ENCODE measurements at places on chromosomes 7 and 10.

GRCh38 chr10:28242555-28243204 lies 60.2 kb downstream of the MPP7 start:
- no peak for DNase-seq

DNA sequence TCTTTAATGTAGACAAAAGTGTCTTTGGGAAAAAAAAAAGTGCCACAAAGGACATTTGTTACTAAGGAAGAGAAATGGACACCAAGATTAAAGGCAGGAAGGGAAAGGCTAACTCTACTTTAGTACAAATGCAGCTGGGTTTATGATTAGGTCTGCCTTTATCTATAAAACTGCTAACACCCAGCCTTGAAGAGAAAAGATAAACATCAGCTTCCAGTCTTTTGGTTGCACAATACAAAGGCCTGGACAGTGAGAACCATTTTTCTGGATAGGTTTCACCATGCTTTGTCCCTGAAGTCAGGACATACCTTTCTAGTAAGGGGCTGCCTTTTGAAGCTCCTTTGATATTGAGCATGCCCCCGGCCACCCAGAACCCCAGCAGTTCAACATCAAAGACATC lies 45.1 kb downstream of the ZNF248 start:
- DNase-seq: no peak

DNA sequence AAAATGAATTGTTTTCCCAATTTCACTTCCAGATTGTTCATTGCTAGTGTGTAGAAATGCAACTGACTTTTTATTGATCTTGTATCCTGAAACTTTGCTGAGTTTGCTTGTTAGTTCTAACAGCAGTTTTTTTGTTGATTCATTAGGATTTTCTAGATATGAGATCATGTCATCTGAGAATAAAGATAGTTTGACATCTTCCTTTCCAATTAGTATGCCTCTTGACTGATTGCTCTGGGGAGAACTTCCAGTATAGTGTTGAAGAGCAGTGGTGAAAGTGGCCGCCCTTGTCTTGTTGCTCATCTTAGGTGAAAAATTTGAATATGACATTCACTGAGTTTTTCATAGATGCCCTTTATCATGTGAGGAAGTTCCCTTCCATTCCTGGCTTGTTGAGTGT lies 11.9 kb upstream of the SUN1 start:
- no peak for DNase-seq

DNA sequence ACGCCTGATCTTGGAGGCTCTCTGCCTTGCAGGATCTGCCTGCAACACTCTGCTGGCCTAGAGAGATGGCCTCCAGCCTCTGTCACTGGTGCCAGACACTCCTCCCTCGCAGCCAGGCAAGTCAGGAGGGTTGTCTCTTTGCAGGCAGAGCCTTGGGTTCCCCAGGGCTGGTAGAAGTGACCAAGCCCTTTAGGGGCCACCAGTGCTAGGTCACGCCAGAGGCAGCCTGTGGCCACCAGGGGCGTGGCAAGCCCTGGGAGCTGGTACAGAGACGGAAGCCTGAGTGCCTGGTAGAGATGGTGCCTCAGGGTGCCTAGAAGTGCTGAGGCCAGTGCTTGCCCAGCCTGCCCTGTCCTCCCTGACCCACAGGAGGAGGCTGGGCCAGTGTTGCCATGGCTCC lies 9.1 kb downstream of the ADCYAP1R1 start:
- DNase-seq: no peak

DNA sequence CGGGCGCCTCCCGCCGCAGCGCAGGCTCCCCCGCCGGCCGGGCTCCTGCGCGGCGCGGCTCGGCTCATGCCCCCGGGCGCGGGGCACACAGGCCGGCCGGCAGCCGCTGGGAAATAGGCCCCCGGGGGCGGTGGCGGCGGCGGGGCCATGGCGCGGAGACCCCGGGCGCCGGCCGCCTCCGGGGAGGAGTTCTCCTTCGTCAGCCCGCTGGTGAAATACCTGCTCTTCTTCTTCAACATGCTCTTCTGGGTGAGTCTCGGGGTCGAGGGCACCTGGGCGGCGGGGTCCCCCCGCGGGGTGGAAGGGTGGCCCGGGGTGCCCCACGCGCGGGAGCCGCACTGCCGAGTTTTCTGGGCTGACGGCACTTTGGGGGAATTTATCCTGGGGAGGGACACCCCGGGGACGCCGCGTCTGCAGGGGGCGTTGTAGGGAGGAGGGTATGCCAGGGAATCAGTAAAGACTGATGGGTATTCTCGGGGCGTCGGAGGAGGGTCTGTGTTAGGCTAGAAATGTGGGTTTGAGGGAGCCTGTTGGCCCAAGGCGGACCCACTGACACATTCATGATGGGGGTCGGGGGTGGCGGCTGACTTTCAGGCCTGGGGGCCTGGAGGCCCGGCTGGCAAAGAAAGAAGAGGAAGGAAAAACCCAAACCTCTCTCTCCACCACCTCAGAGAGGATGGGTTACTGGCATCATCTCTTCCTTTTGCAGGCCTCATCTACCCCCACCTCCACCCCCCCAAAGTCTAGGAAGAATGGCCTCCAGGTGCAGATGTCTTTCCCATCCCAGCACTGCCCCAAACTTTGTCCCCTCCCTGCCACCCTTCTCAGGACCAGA lies 544 bp downstream of the TSPAN33 start:
- no peak for DNase-seq

DNA sequence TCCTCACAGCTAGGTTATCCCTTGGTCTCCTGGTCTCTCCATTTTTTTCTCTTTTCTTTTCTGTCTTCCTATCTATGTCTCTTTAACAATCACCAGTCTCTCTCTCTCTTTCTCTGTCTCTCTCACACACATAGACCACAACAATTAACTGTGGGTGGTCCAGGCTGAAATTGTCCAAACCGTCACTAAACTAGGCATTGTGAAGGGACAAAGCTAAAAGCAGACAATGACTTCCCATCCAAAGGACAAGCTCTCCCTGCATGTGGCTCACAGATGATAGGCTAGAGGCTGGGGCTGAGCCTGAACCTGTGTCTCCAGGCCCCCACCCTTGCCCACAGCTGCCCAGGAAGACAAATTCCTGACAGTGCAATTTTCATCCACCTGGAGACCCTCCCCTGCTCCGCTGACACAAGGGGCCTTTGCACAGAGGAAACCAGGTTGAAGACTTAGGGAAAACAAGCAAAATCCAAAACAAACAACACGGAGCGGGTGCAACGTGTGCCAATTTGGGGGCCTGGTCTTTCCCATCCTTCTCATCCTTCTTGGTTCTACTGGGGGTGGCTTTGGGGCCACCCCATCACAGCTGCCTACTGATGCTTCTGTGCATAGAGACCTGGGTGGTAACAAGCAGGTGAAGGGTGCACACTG lies 755.4 kb downstream of the GRID1 start:
- no peak for DNase-seq

- DNase-seq: no peak
These were observed 50.6 kb upstream of the FZD9 start for GRCh38 chr7:73382934-73383503.

- peak; percentile 63 for DNase-seq
These were observed 90.2 kb upstream of the GNA12 start for GRCh38 chr7:2934211-2934731.

- DNase-seq: no peak
These were observed 70.5 kb upstream of the ABI1 start for GRCh38 chr10:26931223-26931622.

DNA sequence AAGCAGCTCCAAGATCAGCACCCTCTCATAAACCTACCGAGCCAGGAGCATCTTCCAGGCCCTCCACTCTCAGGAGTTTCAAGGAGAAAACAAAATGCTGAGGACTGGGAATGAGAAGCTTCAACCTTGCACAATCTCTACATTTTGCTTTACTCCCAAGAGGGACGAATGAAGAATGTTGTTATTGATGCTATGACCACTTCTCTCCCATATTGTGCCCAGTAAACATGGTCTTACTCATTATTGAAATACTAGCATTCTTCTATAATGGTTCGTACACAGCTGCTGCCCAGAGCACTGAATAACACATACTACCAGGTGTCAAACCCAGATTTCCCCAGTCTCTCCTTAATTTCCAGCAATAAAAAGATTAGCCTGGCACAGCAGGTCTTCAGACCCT lies 63.4 kb upstream of the BET1 start:
- no peak for DNase-seq

DNA sequence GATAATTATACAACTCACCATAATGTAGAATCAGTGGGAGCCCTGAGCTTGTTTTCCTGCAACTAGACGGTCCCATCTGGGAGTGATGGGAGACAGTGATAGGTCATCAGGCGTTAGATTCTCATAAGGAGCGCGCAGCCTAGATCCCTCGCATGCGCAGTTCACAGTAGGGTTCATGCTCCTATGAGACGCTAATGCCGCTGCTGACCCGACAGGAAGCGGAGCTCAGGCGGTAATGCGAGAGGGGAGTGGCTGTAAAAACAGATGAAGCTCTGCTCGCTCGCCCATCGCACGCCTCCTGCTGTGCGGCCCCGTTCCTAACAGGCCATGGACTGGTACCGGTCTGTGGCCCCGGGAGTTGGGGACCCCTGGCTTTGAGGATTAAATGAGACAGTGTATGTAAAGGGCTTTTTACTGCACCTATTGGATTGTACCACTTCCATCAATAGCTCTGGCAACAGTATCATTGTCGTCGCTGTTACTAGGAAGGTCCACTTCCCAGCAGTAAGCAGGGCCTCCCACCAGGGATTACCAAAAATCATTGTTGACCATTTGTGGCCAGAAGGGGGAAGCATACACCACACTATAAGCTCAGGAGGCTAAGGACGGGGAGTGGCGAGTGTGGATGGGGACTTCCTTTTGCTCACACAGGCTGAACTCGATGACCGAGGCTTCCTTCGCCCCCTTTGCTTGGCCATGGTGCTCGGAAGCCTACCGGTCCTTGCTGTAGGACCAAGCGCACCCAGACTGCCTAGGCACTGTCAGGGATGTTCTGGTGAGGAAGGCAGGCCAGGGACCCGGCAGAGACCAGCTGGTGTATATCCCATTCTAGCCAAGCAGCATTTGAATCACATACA lies 26.4 kb downstream of the AKR1B1 start:
- peak; percentile 92 for DNase-seq

DNA sequence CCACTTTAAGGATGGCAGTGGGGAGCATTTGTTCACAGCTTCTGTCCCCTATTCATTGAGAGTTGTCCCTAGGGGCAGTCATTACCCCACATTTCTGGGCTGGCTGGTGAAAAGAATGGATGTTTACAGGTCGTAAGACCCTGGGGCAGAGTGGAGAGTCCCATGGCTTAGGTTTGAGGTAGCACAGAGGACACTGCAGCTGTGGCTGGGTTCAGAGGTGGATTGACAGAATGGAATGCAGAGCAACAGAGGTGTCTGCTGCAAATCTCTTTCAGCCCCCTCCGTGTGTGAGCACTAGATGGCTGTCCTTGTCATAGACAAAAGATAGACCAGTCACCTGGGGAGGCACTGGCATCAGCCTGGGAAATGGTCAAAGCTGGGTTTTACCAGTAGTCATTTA lies 141.9 kb downstream of the CACNB2 start:
- no peak for DNase-seq

DNA sequence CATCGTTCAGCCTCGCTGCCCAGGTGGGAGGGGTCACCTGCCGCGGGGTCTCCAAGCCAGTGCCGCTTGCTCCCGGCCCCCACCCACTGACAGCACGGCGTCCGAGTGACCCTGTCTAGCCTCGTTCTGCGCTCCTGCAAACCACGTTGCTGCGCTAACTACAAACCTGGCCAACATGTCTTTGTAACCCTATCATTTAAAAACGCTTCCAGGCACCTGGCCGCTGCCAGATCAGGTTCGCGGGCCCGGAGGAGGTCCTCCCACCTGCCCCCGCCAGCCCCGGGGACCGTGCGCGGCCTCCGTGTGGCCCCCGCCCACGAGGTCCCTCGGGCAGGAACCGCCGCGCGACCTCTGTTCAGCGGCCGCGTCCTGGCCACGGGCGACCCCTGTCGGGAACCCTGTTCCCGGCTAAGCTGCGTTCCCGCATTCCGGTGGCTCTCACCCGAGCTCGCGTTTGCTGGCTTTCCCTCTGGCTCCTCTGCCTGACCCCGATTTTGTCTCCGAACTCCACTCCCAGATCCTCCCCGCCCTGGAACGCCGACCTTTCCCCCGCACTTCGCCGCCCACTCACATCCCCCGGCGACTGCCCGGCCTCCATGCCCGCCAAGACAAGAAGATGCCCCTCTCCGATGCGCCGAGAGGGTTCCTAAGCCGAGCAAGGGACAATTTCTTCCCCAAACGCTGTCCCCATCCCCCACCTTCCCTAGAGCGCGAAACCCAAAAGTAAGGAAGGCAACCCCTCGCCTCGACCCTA lies 2.4 kb downstream of the SFMBT2 start:
- peak; percentile 50 for DNase-seq

DNA sequence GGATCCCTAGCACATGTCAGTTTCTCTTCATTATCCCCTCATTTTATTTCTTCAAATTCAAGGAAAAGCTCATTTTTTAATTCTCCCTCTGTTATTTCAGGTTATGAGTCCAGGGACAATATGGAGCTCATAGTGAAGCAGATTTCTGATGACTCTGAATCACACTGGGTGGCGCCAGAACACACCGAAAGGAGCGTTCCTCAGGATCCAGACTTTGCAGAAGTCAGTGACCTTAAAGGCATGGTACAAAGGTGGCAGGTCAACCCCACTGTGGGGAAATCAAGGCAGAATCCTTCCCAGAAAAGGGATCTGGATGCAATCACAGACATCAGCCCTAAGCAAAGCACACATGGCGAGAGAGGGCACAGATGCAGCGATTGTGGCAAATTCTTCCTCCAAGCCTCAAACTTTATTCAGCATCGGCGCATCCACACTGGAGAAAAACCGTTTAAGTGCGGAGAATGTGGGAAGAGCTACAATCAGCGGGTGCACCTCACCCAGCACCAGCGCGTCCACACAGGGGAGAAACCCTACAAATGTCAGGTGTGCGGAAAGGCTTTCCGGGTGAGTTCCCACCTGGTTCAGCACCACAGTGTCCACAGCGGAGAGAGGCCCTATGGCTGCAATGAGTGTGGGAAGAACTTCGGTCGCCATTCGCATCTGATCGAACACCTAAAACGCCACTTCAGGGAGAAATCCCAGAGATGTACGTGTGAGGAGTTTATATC lies 21.4 kb downstream of the ZKSCAN5 start:
- DNase-seq: no peak

DNA sequence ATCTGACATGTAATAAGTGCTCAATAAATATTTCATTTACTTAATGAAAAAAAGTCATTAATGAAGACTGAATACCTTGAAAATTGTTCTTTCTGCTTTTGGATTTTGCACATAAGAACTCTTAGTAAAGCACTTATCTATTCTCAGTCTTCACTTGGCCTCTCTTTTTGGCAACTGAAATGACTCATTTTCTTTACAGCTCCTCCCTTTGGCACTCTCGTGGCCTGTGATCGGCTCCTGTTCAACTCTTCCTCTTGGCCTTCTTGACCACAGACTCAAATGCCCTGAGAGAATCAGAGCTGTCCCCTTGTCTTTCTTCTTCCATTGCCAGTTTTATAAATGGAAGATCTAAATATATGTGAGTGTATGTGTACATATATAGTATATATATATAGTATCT lies 54.2 kb downstream of the FOXP2 start:
- DNase-seq: no peak

- DNase-seq: no peak
These were observed 34.0 kb downstream of the FAM20C start for GRCh38 chr7:226281-226895.

DNA sequence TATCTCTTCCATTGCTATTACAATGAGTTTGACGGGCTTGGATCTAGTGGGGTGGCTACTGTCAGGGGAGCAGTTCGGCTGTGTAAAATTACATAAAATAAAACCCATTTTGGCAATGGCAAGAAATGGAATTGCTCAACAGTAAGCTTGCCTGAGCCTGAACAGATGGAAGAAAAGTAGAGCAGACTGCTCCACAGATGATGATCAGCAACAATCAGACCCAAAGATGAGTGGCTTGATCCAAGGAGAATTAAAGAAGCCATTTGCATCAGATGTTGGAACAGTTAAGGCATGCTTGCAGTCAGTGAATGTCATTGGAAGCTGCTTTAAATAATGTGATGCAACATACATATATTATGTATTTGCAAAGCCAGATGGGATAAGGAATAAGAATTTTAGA lies 256.6 kb upstream of the SMIM30 start:
- DNase-seq: no peak

Data from kidney capillary endothelial cell (primary cell).